NCI-H1694 (cell line): ENCODE measurements at places on chromosomes 7 and 10.
A peak's percentile ranks its signal among the peaks of the same experiment; 100 is the strongest.

DNA sequence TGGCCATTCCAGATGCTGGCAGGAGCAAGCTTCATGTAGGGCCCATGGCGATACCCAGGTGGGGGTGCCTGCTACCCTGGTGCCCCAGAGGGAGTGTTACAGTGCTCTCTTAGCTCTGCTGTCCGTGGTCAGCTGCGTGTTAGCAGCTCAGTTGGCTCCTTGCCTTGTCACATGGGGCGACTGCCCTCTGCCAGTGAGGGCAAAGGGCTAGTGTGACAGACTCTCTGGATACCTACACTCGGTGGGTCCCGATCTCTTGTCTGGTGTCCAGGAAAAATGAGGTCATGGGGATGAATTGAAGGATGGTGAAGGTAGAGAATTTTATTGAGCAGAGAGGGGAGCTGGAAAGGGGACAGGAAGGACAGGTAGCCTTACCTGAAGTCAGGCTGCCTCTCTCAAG, 152.2 kb downstream of the CYP26A1 start:
- DNase-seq, result no peak

GRCh38 chr10:5663692-5664427, 2.5 kb downstream of the ASB13 start:
- DNase-seq, result no peak

DNA sequence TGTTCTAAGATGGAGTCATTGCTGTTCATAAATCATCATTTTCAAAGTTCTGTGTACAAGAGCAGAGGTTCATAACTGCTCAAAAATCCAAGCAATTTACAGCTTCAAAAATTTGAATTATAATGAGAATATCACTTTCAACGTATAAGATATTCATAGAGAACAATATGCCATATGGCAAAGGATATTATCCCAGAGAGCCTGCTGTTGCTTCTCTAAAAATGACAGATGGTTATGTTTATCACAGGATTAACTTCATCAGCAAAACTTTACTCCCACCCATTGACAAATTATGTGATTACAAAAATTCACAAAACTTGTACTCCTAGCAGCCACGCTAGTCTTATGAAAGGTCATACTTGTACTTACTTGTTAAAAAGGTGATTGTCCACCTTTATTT, 105.1 kb downstream of the PIP4K2A start:
- DNase-seq, result peak; percentile 60

GRCh38 chr7:421136-421991, 98.3 kb downstream of the PDGFA start:
- no peak for DNase-seq

GRCh38 chr10:63723741-63724140, 202.5 kb downstream of the REEP3 start:
- no peak for DNase-seq

GRCh38 chr7:26426096-26426495, 134.4 kb downstream of the SNX10 start:
- no peak for DNase-seq

GRCh38 chr7:70805360-70805759, 326.6 kb upstream of the GALNT17 start:
- peak; percentile 13 for DNase-seq

DNA sequence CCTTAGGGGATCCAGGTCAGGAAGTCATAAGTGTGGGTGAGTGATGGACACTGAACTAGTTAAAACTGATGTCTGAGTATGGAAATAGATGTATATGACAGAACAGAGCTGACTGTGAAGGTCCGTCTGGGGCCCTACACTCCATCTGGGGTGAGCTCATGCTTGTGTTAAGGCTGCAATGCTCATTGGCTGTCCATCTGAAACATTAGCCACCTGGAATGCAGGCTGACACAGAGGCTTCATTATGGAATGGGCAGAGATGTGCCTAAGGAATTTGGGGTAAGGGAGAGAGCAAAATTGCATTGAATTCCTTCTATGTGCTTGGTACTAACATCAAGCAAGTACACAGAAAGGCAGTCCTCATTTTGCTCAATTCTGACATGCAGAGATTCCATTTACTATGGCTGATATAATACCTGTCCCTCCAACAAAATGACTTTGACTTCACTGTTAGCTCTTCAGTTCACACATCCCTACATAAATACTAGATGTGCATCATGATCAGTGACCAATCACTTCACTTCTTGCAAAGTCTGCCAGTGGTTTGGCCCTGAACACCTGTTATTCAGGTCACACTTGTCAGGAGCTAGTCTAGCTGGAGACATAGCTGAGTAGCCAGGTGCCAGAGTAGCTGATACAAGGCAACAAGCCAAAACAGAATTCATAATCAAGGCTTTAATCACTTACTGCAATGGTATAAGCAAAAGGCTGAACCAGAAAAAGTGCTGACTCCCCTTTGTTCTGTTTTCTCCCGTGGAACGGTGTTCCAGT, 128.9 kb upstream of the VWC2 start:
- DNase-seq, result no peak

DNA sequence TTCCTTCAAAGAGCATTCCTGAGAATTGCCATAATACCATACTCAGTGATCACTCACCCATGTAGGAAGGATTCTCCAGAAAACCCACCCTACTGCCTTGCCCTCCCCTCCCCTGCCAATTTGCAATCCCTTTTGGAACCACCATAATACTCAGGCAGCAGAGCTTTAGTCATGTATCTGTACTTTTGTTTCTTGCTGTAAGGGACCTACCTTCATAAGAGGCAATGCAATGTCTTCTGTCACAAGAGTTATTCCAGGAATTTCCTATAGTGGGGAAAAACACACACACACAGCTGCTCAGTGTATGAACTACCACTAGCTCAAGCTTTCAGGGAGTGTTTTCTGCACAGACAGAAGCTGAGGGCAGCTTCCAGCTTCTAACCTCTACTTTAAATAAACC, 67.0 kb downstream of the GSAP start:
- no peak for DNase-seq

GRCh38 chr7:27115221-27116026, 12.9 kb upstream of the HOXA2 start:
- no peak for DNase-seq

DNA sequence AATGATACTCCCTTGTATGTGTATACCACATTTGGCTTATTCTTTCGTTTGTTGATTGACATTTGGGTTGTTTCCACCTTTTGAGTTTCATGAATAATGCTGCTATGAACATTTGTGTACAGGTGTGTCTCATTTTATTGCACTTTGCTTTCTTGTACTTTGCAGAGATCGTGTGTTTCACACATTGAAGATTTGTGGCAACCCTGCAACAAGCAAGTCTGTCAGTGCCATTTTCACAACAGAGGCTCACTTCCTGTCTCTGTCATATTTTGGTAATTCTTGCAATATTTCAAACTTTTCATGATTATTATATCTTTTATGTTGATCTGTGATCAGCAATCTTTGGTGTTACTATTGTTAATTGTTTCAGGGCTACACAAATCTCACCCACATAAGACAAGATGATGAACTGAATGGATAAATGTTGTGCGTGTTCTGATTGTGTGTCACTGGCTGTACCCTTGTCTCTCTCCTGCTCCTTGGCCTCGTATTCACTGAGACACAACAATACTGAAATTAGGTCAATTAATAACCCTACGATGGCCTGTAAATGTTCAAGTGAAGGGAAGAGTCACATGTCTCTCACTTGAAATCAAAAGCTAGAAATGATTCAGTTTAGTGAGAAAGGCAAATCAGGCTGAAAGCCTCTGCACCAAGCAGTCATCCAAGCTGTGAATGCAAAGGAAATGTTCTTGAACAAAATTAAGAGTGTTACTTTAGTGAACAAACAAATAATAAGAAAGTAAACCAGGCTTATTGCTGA, 133.6 kb upstream of the JCAD start:
- DNase-seq, result no peak

DNA sequence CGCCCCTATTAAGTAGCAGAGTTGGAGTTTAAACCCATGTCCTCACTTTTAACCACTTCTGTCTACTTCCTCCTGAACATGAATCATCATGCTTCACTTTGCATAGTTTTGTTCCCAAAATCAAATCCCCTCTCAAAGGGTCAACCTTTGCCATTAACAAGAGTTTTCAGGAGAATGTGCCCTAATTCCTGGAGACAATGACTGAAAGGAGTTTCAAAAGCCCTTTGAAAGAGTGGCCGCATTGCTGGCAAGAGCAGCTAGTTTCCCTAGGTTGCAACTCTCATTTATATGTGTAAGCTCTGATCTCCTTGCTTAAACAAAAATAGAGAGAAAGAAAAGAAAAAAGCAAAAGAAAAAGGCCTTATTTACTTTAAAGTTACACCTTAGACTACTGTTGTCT, 9.2 kb downstream of the LGI1 start:
- no peak for DNase-seq

- no peak for DNase-seq
Observed at GRCh38 chr7:45123913-45124710, 12.6 kb upstream of the TBRG4 start.

GRCh38 chr7:128799451-128799850, 7.7 kb downstream of the CCDC136 start:
- no peak for DNase-seq

GRCh38 chr7:155377838-155378579, 79.9 kb upstream of the EN2 start:
- DNase-seq, result no peak

DNA sequence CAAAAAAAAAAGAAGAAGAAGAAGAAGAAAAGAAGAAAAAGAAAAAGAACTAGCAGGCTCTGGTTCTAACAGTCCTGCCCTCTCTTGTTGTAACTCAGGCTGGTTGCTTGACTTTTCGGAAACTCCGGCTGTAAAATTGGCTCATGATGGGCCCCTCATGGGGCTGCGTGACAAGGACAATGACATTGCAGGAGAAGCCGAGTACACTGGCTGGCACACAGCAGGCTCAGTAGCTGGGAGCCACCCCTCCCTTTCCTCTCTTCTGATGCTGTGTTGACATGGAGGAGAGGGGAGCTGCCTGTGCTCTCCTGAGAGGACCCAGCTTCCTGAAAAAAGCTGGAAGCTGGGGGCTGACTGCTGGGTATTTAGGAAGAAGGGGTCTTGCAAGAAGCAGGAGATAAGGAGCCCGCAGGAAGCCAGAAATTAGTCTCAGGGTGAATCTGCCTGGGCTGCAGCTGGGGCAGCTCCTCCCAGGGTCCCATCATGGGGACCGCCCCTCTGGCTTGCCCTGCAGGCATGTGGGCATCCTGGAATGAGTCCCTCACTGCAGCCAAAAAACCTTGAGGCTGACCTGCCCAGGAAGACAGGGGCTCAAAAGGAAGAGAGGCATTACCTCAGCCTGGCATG, 14.6 kb upstream of the GPR26 start:
- DNase-seq, result no peak

GRCh38 chr7:151597541-151598444, 78.1 kb upstream of the RHEB start:
- no peak for DNase-seq

- no peak for DNase-seq
Observed at GRCh38 chr10:132834311-132834761, 48.4 kb upstream of the NKX6-2 start.

- DNase-seq, result no peak
Observed at GRCh38 chr10:128147669-128148068, 21.4 kb upstream of the MKI67 start.

DNA sequence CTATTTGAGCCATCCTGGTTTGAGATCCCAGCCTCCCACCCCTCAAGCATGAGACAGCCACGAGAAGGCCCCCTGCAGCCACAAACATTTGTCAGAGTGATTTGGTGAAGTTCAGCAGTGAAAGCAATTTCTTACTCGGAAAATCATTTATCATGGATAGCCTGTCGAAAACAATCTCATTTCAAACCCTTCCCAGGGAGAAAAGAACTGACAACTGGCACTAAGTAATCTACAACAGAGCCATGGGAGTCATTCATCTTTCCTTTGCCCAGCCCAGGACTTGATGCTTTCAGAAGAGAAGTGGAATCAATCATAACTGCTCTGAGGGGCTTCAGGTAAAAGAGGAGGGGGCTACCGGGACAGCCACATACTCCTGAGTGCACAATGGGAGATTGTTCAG, 411.2 kb downstream of the KCNMA1 start:
- DNase-seq, result no peak

DNA sequence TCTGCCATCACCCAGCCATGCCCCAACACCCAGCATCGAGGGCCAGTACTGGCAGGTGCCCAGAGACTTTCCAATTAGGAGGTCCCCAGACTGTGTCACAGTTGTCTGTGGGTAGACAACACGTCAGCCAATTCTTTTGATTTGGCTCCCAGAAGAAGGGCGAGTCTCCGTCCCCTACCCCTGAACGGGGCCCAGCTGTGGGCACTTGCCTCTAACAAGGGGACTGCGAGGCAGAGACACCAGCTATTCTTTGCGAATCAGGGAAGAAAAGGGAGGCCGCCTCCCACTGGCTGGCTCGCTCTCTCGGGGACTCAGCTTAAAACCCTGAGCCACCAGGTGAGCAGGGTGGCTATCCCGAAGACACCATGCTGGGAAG, 167.3 kb downstream of the USP6NL start:
- no peak for DNase-seq

DNA sequence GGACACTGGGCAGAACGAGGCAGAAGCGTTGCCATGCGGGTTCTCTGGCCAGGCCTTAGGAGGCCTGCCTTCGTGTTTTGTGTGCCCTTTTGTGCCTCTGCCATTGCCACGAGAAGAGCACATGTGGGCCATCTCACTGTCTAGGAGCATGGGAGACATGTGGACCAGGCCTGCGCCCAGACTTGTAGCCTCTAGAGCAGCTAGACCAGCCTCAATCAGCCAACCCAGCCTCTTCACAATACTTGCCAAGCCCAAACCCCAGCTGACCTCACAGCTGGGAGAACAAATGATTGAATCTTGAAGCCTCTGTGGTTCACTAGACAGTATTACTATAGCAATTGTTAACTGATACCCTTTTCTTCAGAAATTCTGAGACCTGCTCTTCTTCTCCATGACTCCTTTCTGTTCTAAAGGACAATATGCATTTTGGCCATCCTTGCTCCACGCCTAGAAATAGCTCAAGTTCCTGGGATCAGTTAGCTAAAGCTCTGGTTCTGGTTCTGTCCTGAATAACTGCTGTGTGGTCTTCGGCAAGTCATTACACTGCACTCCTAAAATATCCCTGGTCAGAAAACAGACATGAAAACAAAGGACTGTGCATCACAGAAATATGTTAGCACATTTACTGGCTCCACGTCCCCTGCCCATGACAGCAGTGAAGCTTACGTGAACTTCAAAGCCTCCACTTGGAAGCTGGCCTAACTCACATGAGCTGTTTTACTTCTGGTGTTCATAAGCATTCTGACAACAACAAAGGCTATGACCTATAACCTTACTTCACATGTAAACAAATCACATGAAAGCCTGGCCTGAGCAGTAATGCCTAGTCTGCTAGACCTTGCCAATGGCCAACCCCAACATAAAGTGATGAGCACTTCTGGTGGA, 72.3 kb upstream of the MKRN1 start:
- no peak for DNase-seq

DNA sequence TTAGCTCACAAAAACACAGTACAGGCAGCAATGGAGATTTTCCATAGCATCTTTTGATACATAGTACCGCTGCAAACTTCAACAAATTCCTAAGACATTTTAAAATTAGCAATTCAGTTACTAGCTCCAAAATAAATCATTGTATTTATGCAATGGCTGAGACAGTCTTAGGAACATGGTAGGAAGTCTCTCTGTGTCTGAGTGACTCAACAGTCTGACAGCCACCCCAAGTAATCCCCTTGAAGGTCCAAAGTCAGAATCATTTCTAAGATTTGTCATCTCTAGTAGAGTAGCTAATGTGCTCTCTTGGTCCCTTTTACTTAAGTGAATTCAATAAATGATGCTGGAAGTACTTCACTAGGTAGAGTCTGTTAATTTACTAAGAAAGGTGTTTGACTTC, 93.8 kb upstream of the NOBOX start:
- DNase-seq, result no peak

GRCh38 chr7:6127110-6127490, 95.9 kb downstream of the ANKRD61 start:
- DNase-seq, result no peak

GRCh38 chr7:128878226-128879105, 15.8 kb downstream of the ATP6V1F start:
- DNase-seq, result no peak
